Mammary epithelial cell (primary cell): ENCODE measurements at places on chromosomes 6 and 20.

DNA sequence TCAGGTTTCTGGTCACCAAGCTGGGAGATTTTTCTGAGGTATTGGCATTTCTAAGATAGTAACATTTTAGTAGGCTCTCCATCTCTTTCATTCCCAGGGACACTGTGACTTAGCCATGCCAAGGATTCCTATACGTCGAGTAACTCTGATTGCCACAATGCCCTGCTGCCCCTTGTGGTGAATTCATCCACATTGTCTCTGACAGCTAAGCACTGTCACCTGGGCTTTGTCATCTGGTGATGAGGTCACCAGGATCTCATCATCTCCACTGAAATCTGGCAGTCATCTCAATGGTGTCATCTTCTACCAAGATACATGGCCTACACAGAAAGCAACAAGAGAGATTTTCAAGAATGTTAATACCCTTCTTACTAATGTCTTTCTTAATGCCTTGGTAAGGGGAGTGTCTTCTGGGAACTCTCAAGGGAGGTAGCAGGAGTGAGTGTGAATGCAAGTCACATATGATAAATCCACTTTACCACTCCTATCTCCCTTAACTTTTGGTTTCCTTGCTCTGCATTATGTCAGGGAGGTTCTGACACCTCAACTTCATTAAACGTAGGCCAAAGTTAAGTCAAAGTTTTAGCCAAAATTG lies 246.7 kb downstream of the CD109 start:
- DNase-seq, result peak; percentile 38

DNA sequence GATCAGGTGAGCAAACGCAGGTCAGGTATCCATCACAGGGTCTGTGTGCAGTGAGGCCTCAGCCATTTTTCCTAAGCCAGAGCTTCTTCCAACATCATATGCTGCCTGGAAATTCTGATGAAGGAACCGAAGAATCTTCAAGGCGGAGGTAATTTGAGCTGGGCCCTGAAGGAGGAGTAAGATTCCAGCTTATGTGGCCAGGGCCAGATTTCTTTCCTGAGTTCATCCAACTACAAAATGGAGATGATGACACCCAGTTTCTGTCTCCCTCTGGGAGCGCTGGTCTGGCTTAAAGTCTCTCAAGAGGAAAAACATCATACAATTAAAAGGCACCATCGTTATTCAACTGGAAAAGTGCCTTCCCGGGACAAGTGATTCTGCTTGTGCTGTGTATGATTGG lies 6.9 kb upstream of the MANBAL start:
- DNase-seq, result peak; percentile 55

DNA sequence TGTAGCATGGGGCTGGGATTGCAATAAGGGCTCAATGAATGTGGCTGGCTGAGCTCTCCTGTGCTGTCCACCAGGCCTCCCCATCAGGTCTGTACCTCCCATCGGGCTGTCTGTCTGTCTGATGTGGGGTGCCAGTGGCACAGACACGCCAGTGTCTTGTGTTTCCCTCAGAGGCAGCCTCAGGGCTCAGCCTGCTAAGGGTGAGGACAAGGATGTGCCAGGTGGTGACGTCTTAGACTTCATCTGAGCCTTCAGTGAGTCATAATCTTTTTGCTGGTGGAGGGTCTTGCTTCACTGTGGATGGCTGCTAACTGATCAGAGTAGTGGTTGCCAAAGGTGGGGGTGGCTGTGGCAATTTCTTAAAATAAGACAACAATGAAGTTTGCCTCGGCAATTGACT lies 194.7 kb downstream of the NRN1 start:
- no peak for DNase-seq

GRCh38 chr6:34736823-34737222 lies 20.5 kb upstream of the SNRPC start:
- no peak for DNase-seq

GRCh38 chr6:109840796-109841195 lies 137.3 kb upstream of the GPR6 start:
- DNase-seq, result no peak

GRCh38 chr20:49412953-49413352 lies 69.5 kb downstream of the KCNB1 start:
- no peak for DNase-seq

DNA sequence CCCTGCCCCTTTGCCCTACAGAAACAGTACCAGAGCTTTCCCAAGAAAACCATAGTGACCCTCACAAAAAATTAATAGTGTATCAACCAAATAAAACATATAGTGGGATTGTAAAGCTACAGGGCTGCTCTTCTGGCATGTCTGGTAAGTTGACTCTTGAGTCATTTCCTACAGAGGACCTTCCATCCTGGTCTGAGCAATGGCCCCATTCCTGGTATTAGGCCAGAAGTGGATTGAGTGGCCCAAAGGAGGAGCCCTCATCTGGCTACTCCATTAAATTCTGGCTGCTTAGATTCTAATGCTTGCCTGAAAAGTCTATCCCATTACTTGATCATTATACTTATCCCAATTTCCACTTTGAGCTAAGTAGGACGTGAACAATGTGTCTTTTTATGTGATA lies 150.9 kb upstream of the HMGN3 start:
- DNase-seq, result no peak

DNA sequence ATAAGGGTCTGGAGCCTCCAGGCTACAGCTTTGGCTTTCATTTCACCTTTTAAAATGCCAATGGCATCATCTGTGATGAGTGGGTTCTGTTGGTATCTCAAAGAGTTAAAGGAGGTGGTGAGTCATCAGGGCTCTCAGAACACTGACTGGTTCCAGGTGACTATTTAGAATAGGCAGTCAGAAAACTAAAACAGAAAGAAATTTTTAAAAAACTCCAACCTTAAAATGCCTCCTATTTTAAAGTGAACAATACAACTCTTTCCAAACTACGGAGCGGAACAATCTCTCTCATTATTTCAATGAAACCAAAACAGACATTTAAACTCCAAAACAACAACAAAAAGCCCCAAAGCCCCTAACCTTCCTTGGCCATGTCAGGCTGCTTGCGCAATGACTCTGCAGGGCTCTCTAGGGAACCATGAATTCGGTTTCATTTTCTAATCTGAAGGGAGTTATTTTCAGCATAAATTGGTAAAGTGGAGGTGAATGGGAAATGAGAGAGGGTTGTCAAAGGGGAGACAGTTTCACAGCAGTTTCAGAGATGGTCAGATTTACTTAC lies 194.9 kb downstream of the KIF6 start:
- DNase-seq, result no peak

- DNase-seq, result peak; percentile 37
These were observed 96.8 kb upstream of the NFATC2 start for GRCh38 chr20:51639206-51639832.

DNA sequence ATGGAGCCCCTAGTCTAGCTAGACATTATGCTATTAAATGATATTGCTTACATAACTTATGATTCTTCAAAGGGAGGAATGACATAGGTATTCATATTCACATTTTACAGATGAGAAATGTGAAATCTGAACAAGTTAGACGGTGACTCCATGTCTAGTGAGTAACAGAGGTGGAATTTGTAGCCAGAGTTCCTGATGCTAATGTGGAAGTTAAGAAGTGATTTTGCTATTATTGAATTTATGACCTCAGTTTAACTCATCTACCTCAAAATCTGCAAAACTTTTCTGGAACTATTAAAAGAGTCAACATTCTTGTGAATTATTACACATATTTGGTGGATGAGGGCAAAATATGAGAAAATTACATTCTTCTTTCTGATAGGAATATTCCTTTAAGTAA lies 347.6 kb upstream of the MMS22L start:
- DNase-seq, result peak; percentile 8

DNA sequence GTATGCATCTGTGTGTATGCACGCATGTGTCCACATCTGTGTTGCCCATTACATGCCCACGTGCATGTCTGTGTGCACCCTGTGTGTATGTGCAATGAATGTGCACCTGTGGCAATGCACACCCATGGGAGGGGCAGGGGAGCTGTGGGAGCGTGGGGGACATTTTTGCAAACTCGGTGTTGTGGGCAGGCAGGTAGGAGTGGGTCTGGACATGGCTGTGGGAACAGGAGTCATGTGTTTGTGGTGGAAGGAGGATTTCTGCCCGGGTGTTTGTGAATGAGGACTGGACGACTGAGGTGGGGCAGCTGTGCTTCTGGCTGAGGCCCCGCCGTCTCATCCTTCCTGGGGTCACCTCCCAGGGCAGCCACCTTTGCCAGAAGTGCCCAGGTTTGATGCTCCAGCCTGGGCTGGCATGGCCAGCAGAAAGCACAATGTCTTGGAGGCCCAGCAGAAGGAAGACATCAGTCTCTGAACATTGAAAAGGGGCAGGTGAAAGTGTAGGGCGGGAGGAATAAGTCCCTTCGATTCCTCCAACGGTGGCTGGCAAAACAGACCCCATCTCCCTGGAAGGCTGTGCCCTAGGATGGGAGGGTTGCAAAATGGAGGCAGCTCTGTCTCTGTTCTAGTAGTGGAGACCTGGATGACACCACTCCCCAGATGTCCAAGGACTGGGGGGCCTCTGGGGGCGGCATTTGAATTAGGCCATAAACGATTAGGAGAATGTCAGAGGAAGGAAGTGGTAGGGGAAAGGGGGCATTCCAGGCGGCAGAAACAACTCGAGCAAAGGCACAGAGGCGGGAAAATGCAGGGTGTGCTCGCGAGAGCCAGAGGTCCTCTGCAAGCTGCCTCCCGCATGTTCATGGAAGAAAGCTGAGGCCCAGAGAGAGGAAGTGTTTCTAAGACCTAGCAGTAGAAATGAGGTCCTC lies 19.1 kb upstream of the ARMC12 start:
- DNase-seq, result no peak

DNA sequence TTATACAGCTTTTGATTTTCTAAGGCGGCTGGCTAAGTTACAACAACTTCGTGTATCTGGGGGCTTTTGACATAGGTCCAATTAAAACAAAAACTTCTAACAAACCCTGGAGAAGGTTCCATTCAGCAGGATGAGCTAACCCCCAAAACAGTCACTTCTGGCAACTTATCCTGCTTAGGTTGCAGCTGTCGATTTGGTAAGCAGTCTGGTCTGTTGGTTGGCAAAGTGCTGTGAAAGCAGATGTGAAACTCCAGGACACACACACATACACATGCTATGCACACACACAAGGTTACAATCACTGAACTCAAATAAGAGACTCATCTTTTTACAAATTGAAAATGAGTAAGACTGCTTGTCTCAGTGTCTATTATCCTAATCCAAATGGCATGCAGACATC lies 119.0 kb upstream of the STMND1 start:
- DNase-seq, result peak; percentile 11

- no peak for DNase-seq
These were observed 133.8 kb downstream of the ARID1B start for GRCh38 chr6:156910938-156911337.

GRCh38 chr6:100065348-100065747 lies 71.3 kb upstream of the MCHR2 start:
- no peak for DNase-seq

DNA sequence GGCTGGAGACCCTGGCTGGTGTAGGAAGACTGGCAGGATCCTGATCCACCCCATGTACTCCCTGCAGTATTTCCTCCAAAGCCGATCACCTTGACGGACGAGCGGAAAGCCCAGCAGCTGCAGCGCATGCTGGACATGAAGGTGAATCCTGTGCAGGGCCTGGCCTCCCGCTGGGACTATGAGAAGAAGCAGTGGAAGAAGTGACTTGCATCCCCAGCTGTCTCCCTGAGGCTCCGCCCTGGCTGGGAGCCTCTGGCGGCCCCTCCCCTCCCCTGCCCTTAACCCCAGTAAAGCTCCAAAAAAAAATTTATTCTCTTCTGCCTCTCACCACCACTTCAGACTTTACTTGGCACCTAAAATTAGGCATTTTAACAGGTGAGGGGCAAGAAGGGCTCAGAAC lies 7.0 kb downstream of the COX4I2 start:
- no peak for DNase-seq
